ENCODE measurements at places on chromosomes 1 and 21.

DNA sequence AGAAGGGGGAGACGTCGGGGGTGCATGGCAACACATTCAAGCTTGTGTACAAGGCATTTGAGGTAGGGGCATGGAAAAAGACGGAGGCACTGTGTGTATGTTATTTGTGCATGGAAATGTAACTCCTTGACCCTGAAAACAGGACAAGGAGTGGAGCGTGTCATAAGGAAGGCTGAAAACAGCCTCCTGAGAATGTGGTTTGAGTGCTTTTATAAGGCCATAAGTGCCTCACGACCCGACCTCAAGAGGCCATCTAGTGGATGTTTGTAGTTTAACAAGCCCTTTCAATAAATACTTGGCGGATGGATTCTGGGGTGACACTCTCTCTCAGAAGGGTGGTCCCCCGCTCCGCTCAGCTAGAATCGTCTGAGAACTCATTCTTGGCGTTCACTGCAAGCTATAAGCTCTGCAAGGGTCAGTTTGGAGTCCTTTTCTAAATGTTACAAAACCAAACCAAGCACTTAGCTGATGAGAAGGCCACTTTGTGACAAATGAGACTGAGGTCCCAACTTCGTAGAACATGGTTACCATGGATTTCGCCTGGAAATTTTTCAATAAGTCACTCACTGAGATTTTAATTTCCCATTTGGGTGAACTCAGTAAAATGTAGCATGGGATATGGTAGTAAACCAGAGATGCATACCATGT is 38.8 kb upstream of the CLCA4 start:
- DNase-seq = no peak

GRCh38 chr21:45421071-45421845 is 16.3 kb downstream of the COL18A1 start:
- DNase-seq = no peak

- DNase-seq = no peak
These were observed 51.6 kb downstream of the PLPP3 start for GRCh38 chr1:56527548-56528302.

DNA sequence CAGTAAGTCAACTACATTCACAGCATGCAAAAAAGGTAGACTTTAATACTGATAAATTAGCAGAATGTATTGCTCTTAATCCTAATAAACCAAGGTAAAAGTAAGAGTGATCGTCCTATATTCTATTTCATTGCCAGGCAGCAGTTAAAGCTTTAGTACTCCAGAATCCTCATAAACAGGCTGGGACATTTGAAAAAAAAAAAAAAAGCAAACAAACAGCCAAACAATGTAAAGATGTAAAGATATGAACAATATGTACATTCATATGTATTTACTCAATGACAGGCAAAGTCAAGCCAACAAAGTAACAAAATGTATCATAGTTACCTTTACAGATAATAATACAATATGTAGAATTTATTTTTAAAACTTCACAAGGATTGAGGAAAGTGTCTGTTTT is 383.6 kb downstream of the COL11A1 start:
- DNase-seq = no peak

DNA sequence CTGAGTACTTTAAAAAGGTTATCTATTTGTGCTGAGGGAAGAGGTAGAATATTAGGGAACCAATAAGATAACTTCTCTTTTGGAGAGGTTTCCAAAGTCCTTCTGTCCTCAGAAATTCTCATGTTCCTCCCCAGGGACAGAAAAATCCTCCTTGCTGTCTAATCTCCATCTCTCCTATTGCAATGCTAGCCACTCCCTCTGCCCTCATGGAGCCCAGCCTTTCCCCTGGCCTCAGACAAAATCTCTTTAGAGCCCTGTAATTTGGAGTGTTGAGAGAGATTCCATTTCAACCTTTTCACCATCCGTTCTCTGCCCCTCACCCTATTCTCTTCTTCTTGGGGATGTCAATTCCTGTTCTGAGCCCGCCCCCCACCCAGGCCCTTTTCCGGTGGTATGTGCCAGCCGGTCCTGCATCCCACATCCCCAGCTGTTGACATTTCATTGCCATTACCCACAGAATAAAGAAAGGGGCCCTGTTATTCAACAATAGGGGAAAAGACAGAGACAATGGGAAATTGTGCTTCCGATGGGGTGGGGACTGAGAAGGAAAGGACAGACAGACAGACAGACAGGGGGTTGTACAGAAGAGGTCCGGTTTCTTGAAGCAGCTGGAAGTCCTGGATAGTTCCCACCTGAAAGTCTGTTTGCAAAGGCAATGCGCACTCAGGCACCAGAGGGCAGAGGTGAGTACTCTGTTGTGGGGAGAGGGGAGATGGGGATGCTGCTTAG is at the start of gene HAPLN2:
HAPLN2 (plus strand) TSS at position 563 of the 729 bp plus-strand sequence. CDS start 4,076 bp downstream, outside the sequence.
- DNase-seq = no peak

DNA sequence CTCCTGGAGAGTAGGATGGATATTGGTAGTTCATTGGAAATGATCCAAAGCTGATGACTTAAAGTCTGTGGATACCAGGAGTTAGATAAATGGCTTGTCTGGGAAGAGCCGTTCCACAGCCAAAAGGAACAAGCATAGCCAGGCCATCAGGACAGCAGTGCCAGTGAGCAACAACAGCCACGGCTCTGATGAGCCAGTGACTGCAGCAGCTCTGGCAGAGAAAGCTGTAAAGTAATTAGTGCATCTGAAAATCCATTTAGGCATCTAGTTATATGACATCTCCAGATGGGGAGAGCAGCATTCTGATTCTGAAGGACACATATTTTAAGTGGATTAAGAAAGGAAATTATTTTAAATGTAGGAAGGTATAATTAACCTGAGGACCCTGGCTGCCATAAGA is 256.2 kb upstream of the PLXNA2 start:
- no peak for DNase-seq

- peak; percentile 91 for DNase-seq
These were observed 395 bp upstream of the ENO1 start for GRCh38 chr1:8878698-8879463.

- no peak for DNase-seq
These were observed 41.8 kb downstream of the IARS2 start for GRCh38 chr1:220135755-220136154.

DNA sequence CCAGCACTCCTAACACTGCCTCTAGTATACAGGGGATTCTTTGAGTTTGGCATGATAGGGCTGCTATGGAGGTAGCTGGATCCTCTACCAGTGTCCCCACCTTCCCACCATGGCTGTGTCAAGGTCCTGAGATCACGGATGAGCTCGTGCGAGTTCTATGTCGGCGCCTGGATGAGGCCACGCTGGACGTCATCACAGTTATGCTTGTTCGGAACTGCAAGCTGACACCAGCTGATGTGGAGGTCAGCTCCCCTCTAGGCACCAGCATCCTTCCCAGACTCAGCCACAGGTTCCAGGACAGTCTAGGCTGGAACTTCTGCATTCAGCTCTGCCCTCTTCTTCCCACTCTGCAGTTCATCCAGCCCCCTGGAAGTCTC is 15.2 kb downstream of the HYI start:
- no peak for DNase-seq

DNA sequence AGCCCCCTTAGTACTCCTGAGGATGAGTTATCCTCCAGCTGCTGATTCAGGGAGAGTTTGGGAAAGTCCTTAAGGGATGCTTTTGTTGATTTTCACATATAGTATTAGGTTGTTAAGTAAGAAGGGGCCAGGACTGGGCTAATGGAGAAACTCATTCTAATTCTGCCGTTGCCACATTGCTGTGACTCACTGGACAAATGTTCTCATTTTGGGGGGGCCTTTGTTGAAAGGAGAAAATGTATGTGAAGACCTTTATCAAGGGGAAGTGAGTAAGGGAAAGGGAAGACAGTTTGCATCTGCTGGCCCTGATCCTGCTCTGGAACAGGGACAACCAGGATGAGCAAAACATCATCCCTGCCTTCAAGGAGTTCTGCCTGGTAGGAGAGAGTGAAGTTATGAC is 123.2 kb upstream of the FGGY start:
- peak; percentile 60 for DNase-seq

GRCh38 chr1:65949933-65950332 is 157.2 kb downstream of the PDE4B start:
- no peak for DNase-seq

- DNase-seq = no peak
These were observed 1.1 kb downstream of the RGS16 start for GRCh38 chr1:182602935-182603645.

DNA sequence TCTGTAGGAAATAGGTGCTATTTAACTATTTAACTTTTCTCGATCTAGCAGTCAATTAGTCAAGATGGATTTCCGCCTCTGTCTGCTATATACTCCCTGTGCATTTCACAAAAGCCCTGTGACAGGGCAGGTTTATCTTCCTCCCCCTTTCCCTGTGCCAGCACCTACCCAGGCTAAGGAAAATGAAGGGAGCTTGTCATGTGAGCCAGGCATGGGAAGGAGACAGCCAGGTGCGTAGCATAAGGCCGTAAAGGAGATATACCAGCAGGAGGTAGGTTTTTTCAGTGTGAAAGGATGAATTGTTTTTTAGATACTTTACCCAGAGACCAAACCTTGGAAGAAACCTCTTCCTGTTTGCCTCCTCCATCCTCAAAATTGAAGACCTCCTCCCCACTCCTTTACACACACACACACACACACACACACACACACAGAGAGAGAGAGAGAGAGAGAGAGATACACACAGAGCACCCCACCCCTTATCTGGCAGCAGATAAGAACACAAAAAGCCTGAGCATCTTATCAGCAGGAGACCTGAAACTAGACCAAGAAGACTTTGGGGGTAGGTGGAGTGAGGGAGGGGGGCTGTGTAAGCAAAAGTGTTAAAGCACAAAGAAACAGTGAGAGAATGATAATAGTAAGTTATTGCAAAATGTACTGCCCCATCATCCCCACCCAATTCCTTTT is 12.0 kb upstream of the TARBP1 start:
- no peak for DNase-seq

GRCh38 chr1:51433972-51434510 is 85.0 kb downstream of the EPS15 start:
- DNase-seq = no peak

- no peak for DNase-seq
These were observed 53.4 kb downstream of the MAN1C1 start for GRCh38 chr1:25669781-25670567.

- DNase-seq = no peak
These were observed 507.7 kb upstream of the PRMT6 start for GRCh38 chr1:106548726-106549125.

Data from A172 (cell line).